AG09309 (cell line): ENCODE measurements at places on chromosomes 2 and 18.

- no peak for DNase-seq
Observed at GRCh38 chr2:237540823-237541222, 25.6 kb upstream of the PRLH start.

GRCh38 chr2:13515254-13515653 lies 798.5 kb downstream of the TRIB2 start:
- DNase-seq: no peak

DNA sequence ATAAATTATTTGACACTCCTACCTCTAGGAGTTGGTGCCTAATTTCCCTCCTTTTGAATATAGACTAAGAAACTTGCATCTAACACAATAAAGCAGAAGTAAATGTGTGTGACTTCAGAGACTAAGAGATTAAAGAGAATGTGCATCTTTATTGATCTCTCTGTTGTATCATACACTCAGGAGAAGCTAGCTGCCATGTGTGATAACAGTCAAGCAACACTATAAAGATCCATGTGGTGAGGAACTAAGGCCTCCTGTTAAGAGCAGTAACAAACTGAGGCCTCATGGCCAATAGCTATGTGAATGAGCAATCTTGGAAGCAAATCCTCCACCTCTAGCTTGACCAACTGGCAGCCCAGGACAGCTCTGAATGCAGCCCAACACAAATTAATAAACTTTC lies 3.4 kb downstream of the FANCL start:
- DNase-seq: no peak

DNA sequence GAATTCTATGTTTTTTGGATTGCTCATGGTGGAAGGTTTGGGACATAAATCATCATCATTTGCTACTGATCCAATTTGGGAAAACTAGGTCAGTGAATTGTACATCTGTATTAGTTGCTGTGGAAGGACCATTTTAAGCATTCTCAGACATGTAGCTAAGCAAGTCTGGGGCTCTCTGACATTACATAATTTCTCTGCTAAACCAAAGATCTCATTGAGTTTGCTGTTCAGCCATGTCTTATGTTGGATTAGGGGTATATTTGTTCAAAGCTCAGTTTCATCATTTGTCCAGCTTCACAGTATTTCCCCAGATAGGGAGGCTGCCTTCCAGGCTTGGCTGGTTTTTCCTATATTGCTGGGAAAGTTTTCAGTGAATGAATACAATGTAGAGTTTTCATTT lies 399.7 kb downstream of the MTX2 start:
- DNase-seq: no peak

- DNase-seq: no peak
Observed at GRCh38 chr2:72144632-72145288, 2.9 kb downstream of the CYP26B1 start.

- DNase-seq: no peak
Observed at GRCh38 chr2:210309548-210310233, 5.3 kb downstream of the MYL1 start.

- DNase-seq: no peak
Observed at GRCh38 chr2:156164091-156164720, 168.3 kb downstream of the NR4A2 start.

GRCh38 chr2:242040681-242041080 lies 171.2 kb downstream of the RTP5 start:
- DNase-seq: no peak

GRCh38 chr18:3454365-3455089 lies 4.6 kb downstream of the TGIF1 start:
- no peak for DNase-seq

GRCh38 chr2:45889053-45889452 lies 237.6 kb downstream of the PRKCE start:
- DNase-seq: no peak

DNA sequence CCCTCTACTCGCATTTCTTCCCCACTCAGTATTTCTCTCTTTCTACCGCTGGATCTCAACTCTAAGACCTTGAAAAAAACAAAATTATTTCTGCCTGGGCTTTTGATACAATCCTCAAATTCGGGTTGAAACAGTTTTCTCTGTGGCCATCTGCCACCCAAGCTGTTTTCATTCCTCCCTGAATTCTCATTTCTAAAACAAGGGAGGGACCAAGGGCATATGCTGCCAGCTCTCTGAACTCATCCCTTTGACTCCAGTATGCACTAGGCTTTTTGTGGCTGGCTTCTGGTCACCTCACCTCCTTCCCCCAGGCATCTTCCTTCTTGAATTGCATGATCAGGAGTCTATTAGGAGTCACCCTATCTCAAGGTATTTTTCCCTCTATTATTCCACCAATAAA lies 49.5 kb downstream of the CCDC148 start:
- DNase-seq: no peak

GRCh38 chr2:182831921-182832320 lies 34.5 kb downstream of the FRZB start:
- no peak for DNase-seq

DNA sequence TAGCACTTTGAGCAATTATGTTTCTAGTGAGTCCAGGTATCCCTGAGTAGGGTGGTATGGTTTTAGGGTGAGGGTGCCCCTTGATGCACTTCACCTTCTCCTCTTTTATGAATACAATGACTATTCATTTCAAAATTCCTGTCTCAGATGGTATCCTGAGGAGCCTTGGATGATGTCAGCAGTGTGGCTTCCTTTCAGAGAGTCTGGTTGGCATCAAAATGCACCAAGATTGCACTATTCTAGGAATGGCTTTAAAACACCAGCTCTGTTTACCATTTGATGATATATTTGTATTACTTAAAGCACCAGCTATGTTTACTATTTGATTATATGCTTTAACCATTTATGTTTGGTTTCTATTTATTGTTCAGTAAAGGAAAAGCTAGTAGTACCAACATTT lies 141.0 kb downstream of the FMNL2 start:
- DNase-seq: no peak

- no peak for DNase-seq
Observed at GRCh38 chr2:190840569-190841172, 40.0 kb upstream of the GLS start.
